Motor neuron (in vitro differentiated cells): ENCODE measurements at places on chromosomes 7 and 10. TPM values are rescaled to one million over a fixed set of nuclear protein-coding genes. Genes with fewer than 3 reads are reported as not detected.
A peak's percentile ranks its signal among the peaks of the same experiment; 100 is the strongest.

DNA sequence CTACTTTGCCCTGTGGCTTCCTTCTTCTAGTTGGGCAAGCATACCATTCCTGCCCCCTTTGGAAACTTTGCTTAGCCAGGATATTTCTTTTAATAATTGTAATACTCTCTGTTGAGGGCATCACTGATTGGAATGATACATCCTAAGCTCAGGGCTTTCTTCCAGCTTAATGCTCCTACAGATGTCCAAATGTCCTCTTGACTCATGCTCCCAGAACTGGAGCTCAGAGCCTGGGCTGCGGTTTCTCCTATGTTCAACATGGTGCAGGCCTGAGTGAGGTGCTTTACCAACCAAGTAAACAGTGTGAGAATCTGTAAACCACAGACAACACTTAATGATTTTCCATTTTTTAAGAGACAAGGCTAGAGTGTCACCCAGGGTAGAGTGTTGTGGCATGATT, 108.6 kb downstream of the LRRC4 start:
- no peak for ATAC-seq

GRCh38 chr10:125005312-125006187, 63.6 kb downstream of the ZRANB1 start:
- ATAC-seq = no peak

MNX1 gene
- 0.54 and 2.9 TPM in 2 replicates for total RNA-seq

BUD31 gene
- 166 and 221 TPM in 2 replicates for total RNA-seq

- ATAC-seq = no peak
These were observed 106.7 kb downstream of the GPR26 start for GRCh38 chr10:123772645-123773508.

DNA sequence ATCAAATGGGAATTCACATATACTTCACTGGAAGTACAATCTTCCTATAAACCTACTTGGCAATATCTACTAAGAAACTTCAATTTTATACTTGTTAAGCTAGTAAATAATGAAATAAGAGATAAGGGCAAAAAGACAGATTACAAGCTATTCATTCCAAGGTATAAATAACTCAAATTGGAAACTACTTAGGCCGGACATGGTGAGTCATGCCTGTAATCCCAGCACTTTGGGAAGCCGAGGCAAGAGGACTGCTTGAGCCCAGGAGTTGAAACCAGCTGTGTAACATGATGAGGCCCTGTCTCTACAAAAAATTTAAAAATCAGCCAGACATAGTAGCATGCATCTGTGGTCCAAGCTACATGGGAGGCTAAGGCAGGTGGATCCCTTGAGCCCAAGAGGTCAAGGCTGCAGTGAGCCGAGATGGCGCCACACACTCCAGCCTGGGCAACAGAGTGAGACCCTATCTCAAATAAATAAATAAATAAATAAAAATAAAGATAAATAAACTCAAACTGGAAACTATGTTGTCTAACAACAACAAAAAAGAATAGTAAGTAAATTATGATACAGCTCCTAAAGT, 37.6 kb downstream of the ARHGAP21 start:
- ATAC-seq = no peak

DNA sequence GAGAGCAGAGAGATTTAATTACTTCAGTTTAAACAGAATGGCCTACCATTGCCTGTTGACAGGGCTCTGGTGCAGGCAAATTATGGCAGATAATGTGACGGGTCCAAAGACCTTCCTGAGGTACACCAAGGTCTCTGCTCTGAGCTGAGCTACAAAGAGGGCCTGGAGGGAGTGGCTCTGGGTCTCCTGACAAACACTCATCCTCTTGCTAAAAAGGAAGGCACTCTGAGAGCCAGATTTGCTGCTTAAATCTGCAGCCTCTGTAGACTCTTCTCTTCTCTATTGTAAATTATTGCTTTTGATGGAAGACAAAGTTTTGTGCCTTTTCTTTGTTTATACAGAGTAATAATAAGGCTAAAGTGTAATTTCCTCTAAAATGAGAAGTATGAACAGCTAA, 529.5 kb upstream of the FZD8 start:
- peak; percentile 28 for ATAC-seq

MYOZ1 gene
- total RNA-seq = 0.23 TPM in 1 of 2 replicates, not detected in the other

METTL27 gene
- 4.4 and 6.8 TPM in 2 replicates for total RNA-seq

GRCh38 chr7:122886357-122887081, at the start of gene CADPS2:
Gene CADPS2 (minus strand): TSS chr7:122886460. CDS start chr7:122886337, 123 bp downstream.
- peak; percentile 84 for ATAC-seq

DNA sequence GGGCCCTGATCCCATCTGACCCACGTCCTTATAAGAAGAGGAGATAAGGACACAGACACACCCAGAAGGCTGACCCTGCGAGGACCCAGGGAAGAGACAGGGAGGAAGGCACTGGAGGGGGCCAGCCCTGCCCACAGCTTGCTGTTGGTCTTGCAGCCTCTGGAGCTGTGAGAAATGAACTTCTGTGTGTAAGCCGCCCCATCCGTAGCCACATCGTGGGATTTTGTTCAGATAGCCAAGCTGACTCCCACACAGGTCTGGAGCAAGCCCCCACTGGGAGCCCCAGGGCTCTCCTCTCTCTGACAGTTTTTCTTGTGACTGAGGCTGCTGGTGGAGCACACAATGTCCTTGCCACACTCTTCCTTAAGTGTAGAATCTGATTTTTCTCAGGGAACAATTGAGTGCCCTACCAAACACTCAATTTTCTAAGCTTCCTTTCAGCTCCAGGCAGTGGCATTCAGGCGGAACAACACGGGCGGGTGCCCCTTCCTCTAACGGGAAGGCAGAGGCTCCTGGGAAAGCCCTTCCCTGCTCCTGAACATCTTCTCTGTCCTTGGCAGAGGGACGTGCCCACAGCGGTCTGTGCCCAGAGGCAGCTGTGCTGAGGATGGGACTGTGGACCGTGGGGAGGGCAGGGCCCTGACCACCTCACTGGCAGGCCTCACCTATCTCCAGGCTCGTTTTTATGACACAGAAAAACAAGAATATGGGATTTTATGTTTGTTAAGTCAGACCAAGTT, 160.6 kb upstream of the SHH start:
- ATAC-seq = no peak

DNA sequence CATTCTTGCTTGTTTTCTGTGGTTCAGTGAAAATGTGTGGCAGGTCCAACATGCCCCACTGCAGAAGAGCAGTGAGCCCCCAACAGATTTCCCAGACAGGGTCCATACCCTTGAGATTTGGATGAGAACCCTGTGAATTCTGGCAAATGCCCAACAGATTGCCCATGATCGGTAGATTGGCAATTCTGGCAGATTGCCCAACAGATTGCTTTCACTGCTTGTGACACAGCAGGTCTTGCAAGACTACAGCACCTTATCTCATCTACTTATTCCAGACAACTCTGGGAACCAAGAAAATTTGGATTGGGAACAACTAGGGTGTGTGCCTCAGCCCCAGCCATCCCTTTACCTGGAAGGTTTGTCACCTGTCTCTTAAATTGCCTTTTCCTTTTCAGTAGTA, 143.7 kb upstream of the COL1A2 start:
- no peak for ATAC-seq

TEX36 gene
- total RNA-seq = not detected in 2 replicates

ZNF282 gene
- total RNA-seq = 18.7 and 19.7 TPM in 2 replicates

DNA sequence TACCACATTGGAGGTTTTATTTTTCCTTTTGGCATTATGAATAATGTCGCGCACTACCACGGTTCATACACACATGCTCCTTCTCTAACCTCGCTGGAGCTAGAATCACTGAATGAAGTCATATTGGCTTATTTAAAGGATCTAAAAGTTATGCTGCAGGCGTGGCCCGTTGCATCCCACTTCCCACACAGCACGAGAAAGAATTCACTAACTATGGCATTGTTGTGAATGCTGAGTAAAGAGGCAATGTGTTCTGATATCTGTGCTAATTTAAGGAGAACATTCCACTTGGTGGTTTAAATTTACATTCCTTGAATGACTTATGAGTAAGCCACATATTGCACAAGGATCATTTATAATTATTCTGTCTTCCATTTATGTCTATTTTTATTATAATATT, 20.7 kb downstream of the TCERG1L start:
- ATAC-seq = no peak

PILRA gene
- total RNA-seq = 5.3 and 9.4 TPM in 2 replicates

GRCh38 chr10:69506834-69507713, 55.8 kb downstream of the TSPAN15 start:
- no peak for ATAC-seq

DNA sequence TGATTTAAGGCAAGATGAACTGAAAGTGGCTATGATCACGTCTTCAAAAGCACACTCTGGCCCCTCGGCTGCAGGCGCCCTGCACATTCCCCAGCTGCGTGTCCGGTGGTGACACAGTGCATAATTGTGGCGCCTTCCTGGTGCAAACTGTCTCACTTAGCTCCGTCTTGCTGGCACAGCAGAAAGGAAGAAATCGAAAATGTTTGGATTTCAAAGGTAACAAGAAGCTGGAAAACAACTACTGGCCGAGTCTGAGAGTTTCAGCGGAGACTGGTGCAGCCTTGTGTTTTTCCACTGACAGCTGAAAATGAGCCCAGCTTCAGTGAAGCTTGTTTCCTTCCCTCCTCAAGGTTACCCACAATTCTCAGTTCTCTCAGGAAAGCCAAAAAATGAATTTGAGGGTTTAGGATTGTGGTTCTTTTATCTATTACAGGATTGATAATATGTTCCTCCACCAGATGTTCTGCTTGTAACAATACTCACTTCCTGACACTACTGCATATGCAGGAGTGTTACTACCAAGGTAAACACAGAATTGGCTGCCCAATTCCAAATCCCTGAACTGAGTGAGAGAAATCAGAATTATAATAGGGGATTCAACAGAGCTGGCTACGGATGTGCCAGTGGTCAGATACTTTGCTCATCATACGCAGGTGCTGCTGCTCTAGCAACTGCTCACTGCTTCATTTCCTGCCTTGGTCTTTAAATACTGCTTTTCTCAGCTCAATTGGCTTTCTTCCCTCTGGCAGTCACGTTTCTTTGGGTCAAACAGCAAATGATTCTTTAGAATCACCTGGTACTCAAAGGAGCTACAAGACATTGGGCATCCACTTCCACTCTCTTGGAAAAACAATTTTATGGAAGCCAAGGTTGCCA, 63.7 kb downstream of the TRUB1 start:
- ATAC-seq = peak; percentile 92

PNLIPRP1 gene
- 0.06 TPM in 1 of 2 replicates, not detected in the other for total RNA-seq

DNA sequence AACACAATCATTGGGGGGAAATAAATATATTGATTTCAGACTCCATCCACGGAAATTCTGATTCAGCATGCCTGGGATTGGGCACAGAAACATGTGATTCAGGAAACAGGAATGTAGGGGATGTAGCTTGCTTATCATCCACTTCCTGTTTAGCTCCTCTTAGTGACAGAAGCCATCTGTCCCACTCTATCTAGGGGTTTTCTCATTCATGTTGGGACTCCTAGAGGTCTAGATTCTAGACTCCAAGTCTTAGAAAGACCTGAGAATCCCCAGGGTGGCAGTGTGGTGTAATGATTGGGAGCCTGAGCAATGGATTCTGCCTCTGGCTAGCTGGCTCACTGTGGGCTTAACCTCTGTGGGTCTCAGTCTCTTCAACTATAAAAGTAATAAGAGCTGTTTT, 67.9 kb downstream of the CDK1 start:
- no peak for ATAC-seq

DNA sequence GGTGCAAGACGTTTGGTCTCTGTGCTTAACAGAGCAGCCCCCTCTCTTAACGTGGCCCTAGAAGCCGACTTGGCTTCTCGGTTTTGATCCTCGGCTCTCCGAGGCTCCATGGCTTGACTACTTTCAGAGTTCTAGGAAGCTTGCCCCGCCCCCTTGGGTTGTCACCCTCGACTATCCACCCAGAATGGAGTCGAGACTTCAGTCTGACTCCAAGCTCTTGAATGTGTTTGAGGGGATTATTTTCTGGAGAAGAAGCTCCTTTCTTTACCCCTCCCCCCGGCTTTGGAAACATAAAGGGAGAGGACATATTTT, 448 bp downstream of the SEC24C start:
- peak; percentile 46 for ATAC-seq

PRKG1 gene
- 6.2 and 7.1 TPM in 2 replicates for total RNA-seq

ASIC3 gene
- 2.8 and 6.0 TPM in 2 replicates for total RNA-seq

DNA sequence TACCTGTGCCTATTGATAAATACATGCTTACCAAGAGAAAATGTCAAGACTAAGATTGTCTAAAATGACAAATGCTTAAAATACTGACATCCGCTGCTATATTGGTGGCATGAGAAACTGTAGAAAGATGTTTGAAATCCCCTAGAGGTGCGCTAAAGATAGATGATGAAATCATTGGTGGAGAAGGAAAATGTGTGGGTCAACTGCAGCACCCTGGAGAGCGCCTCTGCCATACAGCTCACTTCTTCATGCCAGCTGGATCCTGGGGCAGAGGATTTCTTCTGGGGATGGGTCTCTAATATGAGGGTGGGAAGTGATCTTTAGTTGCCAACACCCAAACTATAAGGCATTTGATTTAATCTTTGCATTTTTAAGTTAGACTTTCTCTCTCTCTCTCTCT, 680.4 kb upstream of the POM121L12 start:
- ATAC-seq = peak; percentile 75

GRCh38 chr7:53398566-53398965, 363.1 kb downstream of the POM121L12 start:
- no peak for ATAC-seq

DNA sequence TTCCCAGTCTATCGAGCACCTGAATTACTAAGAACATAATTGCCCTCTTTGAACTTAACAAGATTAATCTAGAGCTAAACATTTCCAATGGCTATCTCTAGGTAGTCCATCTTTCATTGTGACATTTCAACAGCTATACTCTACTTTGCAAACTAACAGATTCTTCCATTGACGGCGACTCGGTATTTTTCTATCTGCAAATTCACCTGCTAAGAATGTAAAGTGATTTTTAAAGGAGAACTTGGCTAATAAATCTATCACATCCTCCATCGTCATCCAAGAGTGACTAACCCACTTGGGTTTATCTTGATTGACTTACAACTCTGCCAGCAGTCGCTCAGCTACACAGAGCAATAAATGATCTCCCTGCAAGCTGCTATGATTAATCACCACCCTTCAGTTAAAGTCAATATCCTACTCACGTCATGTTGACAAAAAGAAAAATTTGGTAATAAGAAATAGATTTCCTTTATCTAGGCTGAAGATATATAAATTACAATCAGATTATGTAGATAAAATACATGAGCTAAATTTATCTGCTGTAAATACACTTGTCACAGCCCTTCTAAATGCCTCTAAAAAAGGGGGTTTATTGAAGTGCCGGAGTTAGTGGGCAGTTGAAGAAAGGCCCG, 99.5 kb downstream of the SFMBT2 start:
- peak; percentile 92 for ATAC-seq

- peak; percentile 89 for ATAC-seq
These were observed 614.7 kb downstream of the PARD3 start for GRCh38 chr10:34200355-34200901.

GDF2 gene
- 0.52 and 0.58 TPM in 2 replicates for total RNA-seq

WEE2 gene
- total RNA-seq = not detected in 2 replicates

DNA sequence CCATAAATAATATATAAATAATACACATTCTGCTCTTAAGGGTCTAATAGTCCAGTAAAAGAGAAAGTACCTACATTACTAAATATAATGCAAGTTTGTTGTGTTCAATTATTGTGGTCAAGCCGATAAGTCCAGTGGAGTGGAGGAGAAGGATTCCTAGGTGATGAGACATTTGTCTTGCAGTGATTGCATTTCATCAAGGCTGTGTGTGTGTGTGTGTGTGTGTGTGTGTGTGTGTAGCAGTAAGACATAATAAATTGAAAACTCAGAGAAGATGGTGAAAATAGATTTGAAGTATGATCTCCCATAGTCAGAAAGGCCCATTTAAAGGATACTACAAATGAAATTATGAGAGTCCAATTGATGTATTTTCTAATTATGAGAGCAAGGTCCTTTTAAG, 192.5 kb upstream of the SEMA3C start:
- ATAC-seq = peak; percentile 57

GRCh38 chr7:39667341-39667923, 44.1 kb downstream of the RALA start:
- peak; percentile 62 for ATAC-seq

DLX6 gene
- 0.77 and 0.88 TPM in 2 replicates for total RNA-seq

PRLHR gene
- total RNA-seq = 0.09 and 0.21 TPM in 2 replicates
